NCI-H748 treated with DMSO at 0.1 percent for 48 hours (cell line): ENCODE measurements at places on chromosomes 2 and 18.

- DNase-seq, result no peak
These were observed 34.0 kb upstream of the SKOR2 start for GRCh38 chr18:47285456-47285855.

- DNase-seq, result no peak
These were observed 23.0 kb downstream of the TET3 start for GRCh38 chr2:74007711-74008110.

DNA sequence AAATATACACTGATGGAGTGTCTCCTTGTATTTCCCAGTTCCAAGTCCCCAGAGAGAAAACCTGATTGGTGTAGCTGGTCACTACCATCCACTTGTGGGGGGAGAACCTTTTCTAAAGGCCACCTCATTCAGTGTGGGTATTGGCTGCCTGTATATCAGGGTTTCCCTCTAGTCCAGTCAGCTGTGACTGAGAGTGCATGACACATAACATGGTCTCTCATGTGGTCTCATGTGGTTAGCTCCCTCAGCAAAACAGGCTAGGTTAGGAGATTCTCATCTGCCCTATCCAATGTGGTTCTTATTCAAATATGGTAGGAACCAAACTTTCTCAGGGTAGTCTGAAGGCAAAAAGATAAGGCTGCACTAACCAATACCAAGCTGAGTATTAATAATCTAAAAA, 4.1 kb upstream of the GORASP2 start:
- no peak for DNase-seq

GRCh38 chr2:207953354-207953753, 72.0 kb downstream of the PLEKHM3 start:
- DNase-seq, result no peak

GRCh38 chr2:183224948-183225347, 100.7 kb downstream of the NUP35 start:
- no peak for DNase-seq

DNA sequence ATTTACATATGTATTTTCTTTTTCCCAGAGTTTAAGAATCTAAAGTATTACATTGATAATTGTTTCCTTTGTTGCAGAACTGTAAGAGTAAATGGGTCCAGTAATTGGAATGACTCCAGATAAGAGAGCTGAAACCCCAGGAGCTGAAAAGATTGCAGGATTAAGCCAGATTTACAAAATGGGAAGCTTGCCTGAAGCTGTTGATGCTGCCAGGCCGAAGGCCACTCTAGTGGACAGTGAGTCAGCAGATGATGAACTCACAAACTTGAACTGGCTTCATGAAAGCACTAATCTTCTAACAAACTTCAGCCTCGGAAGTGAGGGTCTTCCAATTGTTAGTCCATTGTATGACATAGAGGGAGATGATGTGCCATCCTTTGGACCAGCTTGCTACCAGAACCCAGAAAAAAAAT, 183.8 kb upstream of the STON1 start:
- DNase-seq, result no peak

DNA sequence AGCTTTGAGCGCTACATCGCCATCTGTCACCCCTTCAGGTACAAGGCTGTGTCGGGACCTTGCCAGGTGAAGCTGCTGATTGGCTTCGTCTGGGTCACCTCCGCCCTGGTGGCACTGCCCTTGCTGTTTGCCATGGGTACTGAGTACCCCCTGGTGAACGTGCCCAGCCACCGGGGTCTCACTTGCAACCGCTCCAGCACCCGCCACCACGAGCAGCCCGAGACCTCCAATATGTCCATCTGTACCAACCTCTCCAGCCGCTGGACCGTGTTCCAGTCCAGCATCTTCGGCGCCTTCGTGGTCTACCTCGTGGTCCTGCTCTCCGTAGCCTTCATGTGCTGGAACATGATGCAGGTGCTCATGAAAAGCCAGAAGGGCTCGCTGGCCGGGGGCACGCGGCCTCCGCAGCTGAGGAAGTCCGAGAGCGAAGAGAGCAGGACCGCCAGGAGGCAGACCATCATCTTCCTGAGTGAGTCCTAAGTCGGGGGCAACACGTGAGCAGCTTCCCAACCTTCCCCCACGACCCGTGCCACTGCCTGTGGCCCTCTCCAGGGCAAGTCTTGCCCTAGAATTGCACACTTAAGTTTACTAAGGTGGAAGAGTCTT, 928 bp downstream of the GPR39 start:
- no peak for DNase-seq

GRCh38 chr2:142425551-142425950, 294.7 kb upstream of the LRP1B start:
- DNase-seq, result no peak

DNA sequence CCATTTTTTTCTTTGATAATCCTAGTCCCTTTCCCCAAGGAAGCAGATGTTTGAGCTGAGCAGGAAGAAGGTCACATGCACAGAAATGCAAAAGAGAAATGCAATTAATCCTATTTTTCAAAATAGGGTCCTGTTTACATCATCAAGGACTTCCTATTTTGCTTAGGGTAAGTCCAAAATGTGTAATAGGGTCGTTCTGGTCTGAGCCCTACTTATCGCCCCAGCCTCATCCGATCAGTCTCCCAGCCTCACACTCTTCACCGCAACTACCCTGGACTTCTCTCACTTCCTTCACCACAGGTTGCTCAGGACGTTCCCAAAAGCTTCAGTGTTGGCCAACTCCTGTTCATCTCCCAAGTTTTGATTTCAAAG, 32.8 kb downstream of the FOSL2 start:
- DNase-seq, result no peak

DNA sequence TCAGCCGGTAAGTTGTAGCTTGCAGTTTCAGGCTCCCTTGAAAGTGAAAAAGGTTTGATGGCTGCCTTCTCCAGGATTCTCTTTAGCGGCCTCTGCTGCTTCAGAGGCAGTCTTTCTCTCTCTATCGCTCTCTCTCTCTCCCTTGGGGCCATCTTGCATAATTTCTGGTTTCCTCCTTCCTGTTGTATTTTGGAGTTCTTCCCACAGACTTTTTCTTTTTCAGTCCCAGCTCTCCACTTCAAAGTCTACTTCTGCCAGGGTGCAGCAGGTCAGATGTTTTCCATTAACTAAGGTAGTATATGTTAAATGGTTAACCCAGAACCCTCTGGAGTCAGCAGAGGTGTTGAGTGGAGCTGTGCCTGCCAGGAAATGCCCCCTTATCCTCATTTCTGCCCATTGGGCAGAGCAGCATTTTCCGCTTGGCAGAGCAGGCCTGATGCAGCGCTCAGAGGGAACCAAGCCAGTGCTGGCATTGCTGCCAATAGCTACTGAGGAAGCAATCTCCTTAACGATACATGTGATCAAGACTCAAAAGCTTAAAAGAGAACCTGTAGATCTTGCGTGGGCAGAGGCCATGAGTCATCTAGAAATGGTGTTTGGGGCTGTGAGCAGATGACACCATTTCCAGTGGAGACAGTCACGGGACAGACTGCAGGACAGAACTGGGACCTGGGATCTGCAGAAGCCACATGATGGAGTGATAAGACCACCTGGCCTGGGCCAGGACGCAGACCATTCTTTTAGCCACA, 20.8 kb downstream of the DBI start:
- DNase-seq, result no peak

DNA sequence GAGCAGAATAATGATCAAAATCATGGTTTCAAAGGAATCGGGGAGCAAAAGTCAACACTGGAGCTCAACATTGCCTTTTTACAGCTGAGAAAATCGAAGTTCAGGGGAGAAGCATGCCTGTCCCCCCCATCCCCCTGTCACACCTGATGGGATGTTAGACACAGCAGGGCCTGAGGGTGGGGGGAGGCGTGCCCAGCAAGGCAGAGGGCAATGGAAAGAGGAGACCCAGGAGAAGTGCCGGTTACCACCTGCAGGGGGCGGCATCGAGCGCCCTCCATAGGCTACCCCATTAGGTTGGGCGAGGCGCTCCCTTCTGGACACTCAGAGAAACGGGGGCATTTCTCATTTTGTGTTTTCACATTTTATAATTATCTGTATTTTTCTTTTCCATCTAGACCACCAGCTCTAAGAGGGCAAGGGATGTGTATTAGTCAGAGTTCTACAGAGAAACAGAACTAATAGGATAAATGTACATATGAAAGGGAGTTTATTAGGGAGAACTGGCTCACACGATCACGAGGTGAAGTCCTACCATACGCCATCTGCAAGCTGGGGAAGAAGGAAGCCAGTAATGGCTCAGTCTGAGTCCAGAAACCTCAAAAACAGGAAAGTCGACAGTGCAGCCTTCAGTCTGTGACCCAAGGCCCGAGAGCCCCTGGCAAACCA, 271.3 kb downstream of the LRATD1 start:
- DNase-seq, result peak; percentile 60

DNA sequence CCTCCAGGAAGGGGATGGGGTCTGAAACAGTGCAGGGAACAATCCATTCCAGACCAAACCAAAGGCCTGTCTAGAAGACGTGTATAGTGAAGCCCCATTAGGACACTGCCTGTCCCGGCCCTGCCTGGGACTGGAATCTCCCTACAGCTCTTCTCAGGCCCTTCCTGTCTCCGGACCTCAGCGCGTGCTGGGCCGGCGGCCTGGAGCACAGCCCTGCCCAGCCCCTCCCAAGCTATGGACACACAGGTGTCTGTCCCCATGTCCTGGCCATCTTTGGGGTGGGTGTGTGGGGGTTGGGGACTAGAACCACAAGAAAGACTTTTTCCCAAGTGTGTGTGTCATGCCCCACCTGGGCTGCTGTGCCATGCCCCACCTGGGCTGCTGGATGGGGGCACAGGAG, 51.8 kb downstream of the KIF1A start:
- no peak for DNase-seq

DNA sequence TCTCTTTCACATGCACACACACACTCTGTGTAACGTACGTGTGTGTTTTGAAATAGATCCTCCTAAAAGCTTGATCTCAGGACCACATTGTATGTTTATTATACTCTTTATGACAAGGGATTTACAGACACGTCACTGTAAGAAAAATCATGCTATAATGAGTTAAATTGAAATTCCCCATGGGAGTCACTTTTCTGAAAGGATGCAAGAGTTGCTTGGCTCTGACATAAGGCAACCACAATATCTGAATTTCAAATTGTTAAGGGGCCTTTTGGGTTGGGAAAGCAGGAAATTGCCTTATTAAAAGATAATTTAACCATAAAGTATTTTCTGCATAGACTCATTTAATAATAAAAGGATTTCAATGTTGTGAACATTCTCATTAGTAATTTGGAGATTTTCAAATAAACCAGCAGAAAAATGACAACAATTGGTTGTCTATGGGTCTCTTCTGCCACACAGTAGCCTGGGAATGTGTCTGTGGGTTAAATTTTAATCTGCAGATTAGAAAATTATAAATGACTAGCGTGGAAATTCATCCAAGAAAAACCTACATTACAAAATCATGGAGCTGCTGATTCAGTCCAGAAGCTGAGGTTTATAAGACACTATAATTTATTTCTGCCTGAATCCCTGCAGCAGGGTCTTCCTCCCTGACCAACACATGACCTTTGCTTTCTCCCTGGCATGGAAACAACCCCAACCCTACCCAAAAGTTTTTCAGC, 75.9 kb upstream of the PID1 start:
- DNase-seq, result no peak

GRCh38 chr2:163417596-163418337, 318.0 kb downstream of the FIGN start:
- DNase-seq, result no peak
